ENCODE measurements at places on chromosomes 7 and 10.

- DNase-seq, result no peak
Observed at GRCh38 chr10:55852900-55853299, 508.2 kb downstream of the ZWINT start.

DNA sequence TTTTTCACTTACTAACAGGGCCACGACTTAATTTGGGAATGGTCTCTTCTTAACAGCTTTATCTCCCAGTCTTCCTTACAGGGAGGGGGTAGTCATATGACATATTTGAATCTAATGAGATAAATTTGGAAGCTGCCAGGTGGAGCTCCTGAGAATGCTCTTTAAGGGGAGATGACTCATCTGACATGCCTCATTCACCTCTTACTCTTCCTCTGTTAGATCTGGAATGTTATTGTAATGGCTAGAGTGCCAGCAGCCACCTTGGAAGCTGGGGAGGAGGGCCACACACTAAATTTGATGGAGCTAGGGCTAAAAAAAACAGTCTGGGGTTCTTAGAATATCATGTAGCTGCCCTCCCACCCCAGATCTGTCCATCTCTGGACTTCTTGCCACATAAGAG lies 22.7 kb downstream of the HECW1 start:
- DNase-seq, result no peak

GRCh38 chr7:116687801-116688201 lies 15.8 kb downstream of the MET start:
- DNase-seq, result no peak

- DNase-seq, result no peak
Observed at GRCh38 chr7:25834050-25834449, 317.9 kb upstream of the NFE2L3 start.

DNA sequence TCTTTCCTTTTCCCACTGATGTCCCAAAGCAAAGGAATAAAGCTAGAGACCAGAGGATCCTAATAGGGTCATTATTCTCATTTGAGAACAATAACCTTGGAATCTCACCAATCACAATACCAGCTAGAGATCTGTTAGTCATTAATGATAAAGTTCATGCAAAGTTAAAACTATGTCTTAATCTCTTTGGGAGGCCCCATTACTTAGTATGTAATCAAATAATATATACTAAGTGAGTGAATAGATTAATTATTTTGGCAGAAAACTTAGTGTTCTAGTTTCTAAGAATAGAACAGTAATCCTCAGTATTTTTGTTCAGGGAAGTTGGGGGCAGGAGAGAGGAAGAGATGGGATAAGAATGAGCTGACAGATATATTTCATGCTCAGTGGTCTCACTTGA lies 227.2 kb downstream of the MTERF1 start:
- DNase-seq, result no peak

DNA sequence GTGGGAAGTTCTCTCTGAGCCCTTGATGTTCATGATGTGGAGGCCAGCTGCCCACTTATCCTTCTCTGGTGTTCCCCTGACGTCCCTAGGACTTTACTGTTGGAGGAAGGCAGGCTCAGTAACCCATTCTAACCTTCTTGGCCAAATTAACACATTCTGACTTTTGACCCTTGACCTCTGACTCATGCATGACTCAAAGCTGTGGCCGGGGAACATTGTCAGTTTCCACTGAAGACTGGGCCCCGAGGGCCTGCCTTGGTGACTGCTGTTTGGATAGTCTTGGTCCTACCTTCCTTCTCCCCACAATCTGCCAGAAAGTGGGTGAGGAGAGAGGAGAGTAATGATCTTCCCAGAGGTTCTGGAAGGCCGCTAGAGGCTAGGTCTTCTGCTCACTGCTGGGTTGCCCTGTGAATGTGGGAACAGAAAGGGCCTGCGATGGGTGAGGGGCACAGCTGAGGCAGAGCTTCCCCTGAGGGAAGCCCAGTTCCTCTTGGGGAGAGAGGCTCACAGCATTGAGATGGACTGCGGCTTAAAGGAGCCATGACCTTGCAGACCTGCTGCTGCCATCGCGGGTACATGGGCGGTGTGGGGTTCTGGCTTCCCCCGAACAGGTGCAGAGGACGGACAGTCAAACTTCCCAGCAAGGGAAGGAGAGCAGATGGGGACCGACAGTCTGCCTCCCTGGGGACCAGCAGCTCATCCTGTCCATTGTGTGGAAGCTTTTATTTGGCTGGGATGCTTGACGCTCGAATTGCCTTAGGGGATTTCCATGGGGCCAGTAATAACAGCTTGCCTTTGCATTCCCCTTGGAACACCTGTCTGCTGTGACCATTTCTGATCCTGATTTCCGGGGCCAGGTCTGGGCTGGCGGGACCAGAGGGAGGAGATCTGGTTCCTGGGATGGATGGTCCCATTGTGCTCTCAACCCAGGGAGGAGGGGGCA lies 43.8 kb downstream of the ADAMTS14 start:
- DNase-seq, result no peak

- DNase-seq, result no peak
Observed at GRCh38 chr7:28575241-28575643, 162.9 kb downstream of the CREB5 start.

- DNase-seq, result no peak
Observed at GRCh38 chr7:52146871-52147634, 830.4 kb upstream of the COBL start.

DNA sequence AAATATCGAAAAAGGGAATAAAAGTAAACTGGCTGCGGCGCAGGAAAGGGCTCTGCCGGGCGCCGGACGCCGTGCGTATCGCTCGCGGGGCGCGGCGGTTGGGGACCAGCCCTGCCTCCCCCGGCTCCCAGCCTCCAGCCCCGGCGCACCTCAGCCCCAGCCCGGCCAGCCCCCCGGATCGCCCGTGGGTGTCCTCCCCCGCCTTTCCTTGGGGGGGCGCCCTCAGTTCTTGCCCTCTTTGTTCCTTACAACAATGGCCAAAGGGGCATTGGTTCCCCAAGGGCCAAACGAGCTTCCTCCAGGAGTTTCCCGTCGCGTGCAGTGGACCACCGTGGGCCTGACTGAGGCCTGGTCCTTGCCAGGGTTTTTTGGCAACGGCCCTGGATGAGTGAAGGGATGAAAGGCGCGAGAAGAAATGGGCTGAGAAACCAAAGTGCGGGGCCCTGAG lies 1.2 kb downstream of the MACROH2A2 start:
- no peak for DNase-seq

DNA sequence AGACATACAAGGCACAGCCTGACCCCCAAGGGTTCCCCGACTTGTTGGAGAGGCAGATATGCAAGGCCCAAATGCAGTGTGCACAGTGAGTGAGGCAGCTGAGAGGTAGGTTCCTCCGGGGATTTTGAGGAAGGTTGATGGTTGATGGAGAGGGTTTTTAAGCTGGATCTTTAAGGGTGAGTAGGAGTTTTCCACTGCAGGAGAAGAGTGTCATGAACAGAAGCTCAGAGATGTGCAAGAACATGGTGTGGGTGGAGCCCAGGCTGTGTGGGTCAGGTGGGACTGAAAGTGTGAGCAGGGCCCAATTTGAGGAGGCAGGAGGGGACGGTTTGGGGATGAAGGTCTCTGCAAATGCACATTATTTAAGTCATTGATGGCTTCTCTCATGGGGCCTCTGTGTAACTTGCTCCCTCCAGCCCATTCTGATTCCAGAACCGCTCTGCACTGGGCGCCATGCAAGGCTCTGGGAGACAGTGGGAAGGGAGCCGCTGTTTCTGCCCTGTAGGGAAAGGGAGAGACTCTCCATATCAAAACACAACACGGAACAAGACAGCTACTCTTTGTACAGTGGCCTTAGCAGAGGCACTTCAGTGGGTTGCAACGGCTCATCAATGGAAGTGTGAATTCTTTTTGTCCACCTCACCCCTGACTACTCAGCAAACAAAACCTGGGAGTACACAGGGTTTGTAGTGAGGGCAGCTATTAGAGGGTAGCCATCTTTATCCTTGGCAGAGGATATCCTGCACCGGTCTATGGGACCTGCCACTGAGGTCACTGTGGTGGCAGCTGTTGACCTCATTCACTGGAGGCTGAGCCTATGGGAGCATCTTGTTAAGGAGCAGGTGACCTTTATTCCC lies 29.7 kb downstream of the RAMP3 start:
- DNase-seq, result no peak

DNA sequence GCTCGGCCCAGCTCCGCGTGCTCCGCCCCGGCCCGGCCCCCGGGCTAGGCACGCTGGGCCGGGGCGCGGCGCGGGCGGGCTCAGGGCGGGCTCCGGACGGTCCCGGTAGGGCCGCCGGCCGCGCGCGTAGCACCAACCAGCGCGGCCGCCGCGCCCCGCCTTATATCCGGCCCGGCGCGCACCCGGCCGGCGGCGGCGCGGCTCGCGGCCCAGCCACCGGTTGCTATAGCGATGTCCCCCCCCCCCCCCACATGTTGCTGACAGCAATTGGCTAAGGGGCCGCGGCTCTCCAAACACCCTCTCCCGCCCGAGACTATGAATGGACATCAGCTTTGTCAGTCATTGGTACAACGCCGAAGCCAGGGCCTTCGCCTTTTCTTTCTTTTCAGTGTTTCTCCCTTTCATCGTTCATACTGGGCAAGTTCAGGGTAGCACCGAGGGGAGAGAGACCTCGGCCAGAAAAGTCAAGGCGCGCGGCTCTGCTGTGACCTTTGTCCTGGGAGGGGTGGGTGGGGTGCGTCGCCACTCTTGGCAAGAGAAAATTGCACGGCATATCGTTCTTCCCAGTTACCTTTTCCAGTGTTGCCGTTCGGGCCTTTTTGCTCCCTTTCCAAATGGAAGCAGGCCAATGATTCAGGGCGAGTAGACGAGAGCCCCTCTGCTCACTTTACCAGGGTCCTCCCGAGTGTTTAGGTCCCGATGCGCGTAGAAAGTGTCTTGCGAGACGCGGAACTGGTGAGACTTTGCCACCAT lies 354.2 kb downstream of the DNAJB6 start:
- no peak for DNase-seq

DNA sequence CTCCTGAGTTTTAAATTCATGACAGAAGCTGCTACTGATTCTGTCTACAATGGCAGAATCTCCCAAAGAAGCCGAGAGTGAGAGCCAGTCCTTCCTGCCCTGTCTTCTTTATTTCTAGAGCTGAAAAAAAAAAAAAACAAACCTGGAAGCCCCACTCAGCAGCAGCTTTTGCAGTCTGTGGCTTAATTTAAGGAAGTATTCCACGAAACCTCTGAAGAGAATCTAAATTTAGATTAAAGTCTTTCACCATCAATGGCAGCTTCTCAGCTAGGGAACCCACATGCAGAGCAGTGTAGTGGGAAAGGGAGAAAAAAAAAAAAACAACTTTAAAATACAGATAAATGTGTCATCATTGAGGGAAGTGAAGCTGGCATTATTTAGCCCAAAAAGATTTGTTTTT lies 23.4 kb downstream of the SMURF1 start:
- DNase-seq, result no peak

GRCh38 chr7:3616306-3616705 lies 315.3 kb downstream of the SDK1 start:
- DNase-seq, result no peak

GRCh38 chr10:67299761-67300160 lies 373.9 kb downstream of the LRRTM3 start:
- DNase-seq, result no peak

DNA sequence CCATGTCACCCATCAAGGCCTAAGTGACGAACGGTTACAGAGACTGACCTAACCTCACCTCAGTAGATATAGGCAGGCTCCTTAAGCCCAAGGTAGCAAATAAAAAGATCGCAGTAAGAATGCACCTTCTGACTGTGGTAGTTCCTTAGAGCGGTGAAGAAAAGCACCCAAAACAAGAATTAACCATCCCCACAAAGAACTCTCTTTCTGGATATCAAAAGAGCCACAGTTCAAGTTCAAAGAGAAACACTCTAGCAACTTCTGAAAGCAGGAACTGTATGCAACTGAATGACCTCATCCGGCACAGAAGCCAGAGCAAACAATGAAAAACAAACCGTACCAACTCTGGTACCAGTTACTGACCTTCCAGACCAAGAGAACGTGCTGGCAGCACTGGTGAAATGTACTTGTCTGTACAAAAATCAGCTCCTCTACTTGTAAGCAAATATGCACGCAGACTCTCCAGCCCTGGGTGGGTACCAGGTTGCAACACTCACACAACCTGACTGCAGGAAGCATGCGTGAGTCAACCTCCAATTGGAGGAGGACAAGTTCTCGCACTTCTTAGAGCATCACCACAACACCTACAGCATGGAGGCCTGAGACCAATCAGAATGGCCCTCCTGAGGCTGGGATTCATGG lies 202.7 kb downstream of the FAM107B start:
- DNase-seq, result no peak

DNA sequence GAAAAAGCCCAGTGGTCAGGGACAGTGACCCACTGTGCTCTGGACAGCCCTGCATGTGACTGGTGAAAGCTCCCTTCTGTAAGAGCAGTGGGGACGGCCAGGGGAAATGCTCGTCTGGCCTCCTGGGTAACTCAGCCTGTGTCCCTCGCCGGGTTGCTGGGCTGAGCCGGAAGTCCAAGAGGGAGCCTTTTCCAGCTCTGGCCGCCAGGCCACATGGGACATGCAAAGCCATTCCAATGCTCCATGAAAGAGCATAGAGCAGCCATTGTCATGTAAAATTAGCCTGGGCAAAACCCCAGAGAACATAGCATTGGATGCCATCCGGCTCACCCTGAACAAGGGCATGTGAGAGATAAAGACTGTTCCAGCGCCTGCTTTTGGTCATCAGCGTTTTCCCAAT lies 64.9 kb upstream of the ADRB1 start:
- DNase-seq, result no peak

DNA sequence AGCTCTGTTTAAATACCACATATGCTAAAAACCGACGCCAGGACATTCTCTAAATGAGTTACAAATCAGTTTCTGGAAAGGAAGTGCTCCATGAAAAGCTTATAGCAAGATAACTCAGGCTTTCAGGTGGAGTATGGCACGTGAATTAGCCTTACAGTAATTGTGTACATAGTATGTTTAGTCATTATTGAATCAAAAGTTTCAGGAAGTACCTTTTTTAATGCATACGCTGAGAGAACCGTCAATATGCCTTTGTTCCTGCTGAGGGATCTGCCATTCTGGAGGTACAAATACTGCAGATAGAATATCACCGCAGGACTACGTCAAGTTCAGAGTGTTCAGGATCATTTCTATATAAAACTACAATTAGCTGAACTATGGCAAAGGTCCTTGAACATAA lies 45.7 kb downstream of the ANKMY2 start:
- DNase-seq, result no peak

DNA sequence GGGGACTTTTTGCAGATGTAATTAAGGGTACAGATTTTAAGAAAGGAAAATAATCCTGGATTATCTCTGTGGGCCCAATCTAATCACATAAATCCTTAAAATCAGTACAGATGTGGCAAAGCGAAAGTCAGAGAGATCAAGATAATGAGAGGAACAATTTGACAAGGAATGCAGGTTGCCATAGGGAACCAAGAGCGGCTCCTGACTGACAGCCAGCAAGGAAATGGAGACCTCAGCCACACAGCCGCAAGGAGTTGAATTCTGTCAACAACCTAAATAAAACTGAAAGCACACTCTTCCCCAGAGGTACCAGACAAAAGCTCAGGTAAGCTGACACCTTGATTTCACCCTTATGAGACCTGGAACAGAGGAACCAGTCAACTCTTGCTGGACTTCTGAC lies 3.4 kb upstream of the PNPLA8 start:
- DNase-seq, result no peak

DNA sequence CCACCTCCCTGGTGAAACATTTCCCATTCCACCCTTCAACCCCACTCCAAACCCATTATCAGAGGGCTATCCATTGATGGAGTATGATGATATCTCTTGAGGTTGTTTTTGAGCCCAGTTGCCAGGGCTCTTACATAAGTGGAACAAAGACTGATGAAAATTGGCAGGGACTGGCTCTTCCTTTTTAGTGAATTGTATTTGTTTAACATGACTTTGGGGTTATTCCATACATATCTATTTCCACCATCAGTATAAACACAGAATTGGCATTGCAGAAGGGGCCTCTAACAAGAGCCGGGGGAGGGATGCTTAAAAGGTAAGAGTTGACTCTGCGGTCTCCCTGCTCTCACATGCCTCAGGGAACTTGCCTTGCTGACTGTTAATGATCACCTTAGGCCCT lies 28.9 kb downstream of the FZD1 start:
- DNase-seq, result no peak
